ENCODE measurements at places on chromosomes 11 and 22. TPM values are rescaled to one million over a fixed set of nuclear protein-coding genes. Genes with fewer than 3 reads are reported as not detected.

TIMP3 gene
- total RNA-seq = 1,580 TPM

SGSM1 gene
- total RNA-seq = 0.12 TPM

MMP8 gene
- 1.0 TPM for total RNA-seq

APOC3 gene
- total RNA-seq = not detected

- DNase-seq = no peak
These were observed 106.1 kb upstream of the PARVA start for GRCh38 chr11:12271241-12271640.

DNA sequence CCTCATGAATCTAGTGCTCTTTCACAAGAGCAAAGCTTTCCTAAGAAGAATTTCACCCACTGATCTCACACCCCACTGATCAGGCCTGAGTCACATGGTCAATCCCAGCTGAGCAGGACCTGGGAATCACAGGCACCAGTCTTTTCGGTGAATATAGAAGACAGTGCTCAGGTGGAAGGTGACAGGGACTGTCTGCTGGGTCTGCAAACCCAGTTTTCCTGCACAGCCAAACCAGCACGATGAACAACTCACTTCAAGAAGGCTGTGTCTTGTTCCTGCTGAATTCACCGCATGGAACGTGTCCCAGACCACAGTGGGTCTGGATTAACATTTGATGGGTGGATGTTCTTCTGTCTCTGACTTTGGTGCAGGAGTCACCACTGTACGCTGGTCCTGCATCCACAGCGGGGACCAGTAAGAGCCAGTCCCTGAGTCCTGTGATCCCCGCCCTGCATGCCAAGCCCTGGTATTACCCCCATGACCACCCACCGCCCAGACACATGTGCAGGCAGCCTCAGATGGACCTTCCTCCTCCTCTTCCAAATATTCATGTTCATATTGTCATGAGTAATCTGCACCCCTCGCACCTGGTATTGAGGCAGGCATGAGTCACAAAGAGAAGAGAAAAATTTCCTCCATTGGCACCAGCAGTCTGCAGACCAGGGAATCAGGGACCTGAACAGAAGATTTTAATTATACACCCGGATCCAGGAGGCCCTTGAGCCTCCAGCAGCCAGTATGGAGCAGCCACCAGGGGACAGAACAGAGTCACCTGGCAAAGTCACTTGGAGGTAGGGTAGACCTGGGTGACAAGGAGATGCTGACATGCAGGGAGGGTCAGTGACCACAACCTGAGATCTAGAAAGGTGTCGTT is 8.6 kb upstream of the IGLL5 start:
- no peak for DNase-seq

DNA sequence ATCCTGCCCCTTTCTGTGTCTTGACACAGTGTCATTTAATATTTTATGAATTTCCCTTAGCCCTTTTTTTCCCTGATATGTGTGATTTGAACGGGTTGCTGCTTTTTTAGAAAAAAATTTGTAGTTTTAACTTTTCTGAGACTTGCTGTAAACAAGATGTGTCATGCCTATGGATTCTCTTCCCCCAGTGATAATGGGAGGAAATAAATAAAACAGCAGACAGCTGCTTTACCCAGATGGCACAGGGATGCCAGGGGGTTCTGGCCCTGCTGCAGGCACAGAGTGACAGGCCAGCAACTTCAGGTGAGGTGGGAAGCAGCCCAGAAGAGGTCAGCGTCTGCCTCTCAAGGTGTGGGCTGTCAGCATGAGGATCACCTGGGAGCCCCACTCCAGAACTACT is 266.9 kb downstream of the KIRREL3 start:
- DNase-seq = no peak

DNA sequence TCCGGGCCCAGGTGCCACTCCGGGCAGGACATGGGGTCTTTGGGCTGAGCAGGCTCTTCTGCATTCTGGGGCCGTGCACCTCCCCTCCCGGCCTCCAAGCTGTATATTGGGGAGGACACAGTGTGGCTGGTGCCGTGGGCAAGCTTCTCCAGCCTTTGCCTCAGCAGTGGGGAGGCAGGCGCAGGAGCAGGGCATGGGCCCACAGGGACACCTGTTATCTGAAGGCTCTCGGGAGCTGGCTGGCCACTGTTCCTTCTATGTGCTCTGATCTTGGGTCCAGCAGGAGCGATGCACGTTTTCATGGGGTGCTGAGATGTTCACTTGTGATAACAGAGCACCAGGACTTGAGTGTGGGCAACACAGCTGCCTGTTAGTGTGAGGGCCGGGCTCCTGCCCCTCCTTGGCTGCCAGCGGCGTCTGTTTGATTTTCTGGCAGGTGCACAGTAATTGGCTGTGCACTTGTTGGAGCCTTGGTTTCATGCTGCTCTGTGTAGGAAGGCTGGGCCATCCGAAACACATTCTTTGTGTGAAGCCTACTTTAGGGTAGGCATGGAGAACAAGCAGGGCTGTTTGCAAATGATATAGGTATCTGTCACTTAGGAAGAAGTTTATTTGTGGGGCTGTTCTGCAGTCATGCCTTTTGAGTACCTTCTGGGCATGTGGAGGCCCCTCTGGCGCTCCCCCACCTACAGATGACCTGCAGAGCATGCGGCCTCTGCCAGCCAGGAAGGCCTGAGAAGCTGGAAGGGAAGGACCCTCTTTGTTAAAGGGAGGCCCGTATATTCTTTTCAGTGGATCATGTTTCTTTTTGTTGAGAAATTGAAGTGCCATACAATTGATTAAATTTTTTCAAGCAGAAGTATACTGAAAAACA is 201.5 kb downstream of the TBC1D22A start:
- no peak for DNase-seq

DNA sequence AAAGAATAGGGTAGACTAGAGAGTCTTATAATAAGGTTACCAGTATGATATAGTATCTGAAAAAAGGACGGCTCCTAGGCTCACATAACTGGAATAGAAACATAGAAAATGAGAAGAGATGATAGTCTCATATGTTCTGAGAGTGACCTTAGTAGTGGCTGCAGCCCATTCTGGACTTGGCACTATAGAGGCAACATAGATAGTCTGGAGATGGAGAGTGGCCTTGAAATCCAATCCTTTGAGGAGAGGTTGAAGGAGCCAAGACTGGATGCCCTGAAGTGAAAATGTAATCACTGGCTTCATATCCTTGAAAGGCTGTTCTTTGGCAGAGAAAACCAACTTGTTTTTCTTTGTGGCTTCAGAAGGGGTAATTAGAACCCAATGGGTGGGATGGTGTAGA is 81.1 kb downstream of the STIM1 start:
- no peak for DNase-seq

- DNase-seq = no peak
These were observed 53.6 kb downstream of the OSBPL5 start for GRCh38 chr11:3111466-3111865.

DNA sequence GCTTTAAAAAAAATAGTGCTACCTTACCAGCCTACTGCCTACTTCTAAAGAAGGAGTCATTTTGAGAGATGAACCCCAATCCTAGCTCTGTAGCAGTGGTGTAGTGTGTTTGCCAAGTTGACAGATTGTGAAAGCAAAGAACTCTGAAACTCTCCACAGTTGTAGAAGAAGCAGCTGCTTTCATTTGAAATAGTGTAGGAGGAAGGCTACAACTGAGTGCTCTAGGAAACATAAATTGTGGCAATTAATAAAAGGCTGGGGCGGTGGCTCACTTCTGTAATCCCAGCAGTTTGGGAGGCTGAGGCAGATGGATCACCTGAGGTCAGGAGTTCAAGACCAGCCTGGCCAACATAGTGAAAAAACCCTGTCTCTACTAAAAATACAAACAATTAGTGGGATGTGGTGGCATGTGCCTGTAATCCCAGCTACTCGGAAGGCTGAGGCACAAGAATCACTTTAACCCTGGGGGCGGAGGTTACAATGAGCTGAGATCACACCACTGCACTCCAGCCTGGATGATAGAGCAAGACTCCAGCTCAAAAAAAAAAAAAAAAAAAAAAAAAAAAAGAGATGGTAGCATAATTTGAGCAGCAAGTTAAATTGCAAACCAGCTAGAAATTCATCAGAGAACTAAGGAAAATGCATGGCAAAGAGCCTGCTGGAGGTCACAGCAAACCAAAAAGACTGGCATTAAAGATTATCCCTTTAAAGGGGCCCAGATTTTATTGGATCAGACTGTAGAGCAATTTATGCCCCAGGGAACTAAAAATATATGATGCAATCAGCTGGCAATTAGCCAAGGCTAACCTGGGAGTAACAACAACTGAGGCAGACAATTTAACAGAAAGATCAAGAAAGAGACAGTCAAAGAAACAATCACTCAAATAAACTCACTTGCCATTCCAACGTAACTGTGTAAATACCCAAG is 112.6 kb downstream of the LUZP2 start:
- DNase-seq = no peak

DNA sequence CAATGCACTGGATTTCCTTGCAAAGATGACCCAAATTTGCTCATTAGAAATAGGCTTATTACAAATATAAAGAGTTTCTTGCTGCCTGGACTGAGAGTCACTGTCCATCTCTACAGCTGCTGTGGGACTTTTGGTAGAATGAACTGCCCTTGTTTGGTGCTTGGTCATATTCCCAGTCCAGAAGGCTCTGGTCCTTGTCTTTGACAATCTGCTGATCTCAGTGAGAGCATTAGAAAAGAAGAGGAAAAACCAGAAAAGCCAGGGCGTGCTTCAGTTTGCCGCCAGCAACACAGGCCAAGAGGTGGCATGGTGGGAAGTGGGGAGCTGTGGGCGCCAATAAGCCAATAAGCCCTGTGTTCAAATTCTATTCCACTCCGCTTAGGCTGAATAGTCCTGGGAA is 48.2 kb upstream of the PARVA start:
- no peak for DNase-seq

DNA sequence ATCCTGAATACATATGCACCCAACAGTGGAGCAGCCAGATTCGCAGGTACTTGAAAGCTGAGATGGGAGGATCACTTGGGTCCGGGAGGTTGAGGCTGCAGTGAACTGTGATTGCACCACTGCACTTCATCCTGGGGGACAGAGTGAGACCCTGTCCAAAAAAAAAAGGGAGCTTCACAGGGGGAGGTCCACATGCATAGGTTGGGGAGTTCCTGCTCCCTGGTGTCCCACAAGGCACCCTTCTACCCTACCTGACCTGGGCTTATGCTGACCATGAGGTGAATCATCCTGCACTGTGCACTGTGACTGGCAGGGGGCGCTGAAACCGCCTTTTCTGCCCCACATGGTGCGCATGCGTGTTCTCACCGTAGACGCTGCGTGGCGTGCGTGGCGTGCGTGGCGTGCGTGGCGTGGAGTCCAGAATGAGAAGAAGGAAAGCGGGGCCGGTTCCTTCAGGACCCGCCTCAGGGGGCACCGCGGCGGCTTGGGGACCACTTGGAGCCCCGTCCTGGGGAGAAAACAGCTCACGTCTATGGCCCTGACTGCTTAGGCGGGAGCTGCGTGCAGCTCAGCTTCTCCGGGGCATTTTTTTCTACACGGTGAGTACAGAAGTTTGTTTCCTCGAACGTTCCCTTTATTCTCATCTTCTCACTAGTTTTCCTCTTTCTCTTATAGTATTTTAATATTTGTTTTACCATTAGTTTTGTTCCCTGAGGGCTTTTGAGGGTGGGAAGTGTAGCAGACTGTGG is 116.6 kb upstream of the GRK3 start:
- DNase-seq = peak; percentile 76

DNA sequence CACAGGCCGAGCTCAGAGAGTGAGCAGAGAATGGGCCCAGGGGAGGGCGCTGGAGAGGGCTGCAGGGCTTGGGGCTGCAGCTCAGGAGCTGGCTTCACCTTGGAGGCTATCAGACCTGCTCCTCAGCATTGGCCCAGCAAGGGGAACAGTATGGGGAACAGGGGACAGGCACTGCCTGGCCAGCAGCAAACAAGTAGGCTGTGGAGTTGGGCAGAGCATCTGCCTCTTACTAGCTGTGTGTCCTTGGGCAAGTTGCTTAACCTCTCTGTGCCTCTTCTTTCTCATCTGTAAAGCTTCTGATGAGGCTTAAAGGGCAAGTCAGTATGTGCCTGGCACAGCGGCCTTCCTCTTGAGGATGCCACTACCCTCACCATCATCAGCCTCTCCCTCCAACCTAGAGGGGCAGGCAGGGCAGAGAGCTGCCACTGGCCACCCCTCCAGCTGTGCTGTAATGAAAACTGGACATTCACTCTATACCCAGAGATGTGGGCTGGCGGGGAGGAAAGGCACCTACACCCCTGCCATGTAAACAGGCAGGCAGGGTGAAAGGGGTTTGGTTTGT is 7.5 kb upstream of the CDKN1C start:
- no peak for DNase-seq

- DNase-seq = no peak
These were observed 38.3 kb downstream of the SESN3 start for GRCh38 chr11:95192717-95193116.

- no peak for DNase-seq
These were observed 5.6 kb downstream of the DDB2 start for GRCh38 chr11:47220401-47220821.

DNA sequence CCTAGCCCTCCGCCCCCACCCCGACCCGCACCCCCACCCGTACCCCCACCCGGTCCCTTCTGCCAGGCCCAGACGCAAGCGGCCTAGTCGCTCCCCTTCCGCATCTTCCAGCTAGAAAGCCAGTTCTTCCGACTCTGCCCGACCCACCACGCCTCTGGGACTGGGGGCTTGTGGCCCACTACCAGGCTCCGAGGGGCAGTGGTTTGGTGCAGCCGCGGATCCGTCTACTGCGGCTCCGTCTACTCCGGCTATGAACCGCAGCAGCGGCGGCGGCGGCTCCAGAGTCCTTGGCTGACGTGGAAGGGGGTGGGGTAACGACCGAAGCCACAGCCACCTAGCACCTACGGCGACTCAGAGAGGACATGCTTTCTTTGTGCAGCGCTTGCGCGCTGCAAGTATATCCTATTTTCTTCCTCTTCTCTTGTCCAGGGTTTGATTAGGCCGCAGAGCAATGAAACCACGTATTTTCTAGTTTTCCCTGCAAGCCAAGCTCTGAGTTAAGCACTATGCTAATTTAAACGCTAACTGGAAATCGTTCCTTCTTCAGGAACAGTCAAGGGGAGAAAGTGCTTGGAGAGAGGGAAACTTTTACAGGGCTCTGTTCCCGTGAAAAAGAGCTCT is at the start of gene COPB1:
COPB1 (minus strand) TSS at position 252 of the 621 bp plus-strand sequence. CDS start 883 bp downstream, outside the sequence.
- peak; percentile 75 for DNase-seq

DNA sequence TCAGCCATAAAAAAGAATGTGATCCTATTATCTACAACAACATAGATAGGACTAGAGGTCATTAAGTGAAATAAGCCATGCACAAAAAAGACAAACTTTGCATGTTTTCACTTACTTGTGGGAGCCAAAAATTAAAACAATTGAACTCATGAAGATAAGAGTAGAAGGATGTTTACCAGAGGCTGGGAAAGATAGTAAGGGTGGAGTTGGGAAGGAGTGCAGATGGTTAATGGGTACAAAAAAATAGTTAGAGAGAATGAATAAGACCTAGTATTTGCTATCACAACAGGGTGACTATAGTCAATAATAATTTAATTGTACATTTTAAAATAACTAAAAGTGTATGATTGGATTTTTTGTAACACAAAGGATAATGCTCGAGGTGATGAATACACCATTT is 27.2 kb upstream of the IL10RA start:
- no peak for DNase-seq

All from omental fat pad (tissue), 4 donors.